GM13977 (cell line): ENCODE measurements at places on chromosomes 6 and 20.

DNA sequence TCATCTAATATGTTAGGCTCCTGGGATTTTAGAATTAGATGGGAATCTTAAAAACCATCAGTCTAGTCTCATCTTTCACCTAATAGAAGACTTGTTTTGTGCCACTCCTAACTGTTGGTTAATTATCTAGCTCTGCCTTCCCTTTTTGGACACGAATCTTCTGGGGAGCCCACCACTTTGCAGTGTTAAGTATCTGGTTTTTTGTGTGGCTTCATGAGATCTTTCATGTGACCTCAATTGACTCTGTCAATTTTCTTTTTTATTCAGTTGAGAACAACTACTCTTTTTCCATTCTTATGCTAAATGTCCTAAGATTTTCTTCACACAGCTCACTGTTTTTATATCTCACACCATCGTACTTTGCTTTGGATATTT, 16.9 kb downstream of the TBPL1 start:
- DNase-seq = no peak

DNA sequence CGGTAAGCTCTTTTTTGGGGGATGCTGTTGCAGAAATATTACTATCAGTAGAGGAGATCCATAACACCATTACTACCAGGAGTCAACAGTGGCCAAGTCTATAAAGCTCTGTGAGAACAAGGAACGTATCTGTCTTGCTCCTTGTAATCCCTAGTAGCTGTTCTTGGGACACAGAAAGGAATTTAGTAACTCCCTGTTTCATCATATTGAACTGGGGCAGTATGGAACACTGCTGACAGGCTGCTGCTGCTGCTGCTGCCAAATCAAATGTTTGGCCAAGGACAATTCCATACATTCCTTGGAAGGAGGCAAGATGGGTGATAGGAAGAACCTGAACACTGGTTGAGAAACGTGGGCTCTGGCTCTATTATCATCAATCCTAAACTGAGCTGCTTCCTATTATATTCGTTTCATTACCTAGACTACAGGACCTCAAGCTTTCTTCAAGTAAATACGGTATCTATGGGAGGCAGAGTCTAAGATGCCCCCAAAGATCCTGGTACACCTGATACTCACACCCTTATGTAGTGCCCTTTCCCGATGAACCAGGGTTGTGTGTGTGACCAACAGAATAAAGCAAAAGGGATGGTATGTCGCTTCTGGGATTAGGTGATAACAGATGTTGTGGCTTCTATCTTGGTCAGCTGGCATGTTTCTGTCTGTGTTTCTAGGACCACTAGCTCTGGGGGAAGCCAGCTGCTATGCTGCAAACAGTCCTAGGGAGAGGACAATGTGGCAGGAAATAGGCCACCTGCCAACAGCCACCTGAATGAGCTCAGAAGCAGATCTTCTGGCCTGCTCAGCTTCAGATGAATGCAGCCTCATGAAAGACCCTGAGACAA, 39.5 kb downstream of the ELOVL5 start:
- peak; percentile 38 for DNase-seq

DNA sequence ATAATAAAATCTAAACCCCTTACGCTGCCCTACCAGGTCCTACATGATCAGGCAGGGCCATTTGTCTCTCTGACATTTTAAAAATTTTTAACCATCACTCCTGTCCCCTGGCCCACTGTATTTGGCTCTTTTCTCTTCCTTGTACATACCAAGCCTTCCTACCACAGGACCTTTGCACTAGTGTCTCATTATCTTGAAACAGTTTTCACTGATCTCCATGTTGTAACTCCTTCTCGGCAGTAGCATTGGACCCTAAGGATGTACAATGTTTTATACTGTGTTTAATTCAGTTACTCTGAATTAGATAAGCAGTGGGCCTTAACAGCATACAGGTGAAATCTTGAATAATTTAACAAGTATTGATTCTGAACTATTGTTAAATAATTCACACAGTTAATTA, 330.7 kb downstream of the UTRN start:
- no peak for DNase-seq

DNA sequence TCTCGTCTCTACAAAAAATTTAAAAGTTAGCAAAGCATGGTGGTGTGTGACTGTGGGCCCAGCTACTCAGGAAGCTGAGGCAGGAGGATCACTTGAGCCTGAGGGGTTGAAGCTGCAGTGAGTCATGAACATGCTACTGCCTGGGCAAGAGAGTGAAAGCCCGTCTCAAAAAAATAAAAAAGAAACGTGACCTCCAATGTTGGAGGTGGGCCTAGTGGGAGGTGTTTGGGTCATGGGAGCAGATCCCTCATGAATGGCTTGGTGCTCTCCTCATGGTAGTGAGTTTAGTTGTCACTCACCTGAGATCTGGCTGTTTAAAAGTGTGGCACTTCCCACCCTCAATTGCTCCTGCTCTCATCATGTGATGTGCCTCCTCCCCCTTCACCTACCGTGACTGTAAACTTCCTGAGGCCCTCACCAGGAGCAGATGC, 24.3 kb downstream of the RBL1 start:
- no peak for DNase-seq

- DNase-seq = peak; percentile 40
These were observed 20.2 kb upstream of the GJE1 start for GRCh38 chr6:142112451-142113061.

GRCh38 chr6:136549300-136550044, 750 bp downstream of the MAP7 start:
- no peak for DNase-seq

- peak; percentile 60 for DNase-seq
These were observed 18.8 kb downstream of the ZKSCAN3 start for GRCh38 chr6:28368522-28368921.

GRCh38 chr20:49338061-49338460, 60.2 kb upstream of the ZNFX1 start:
- DNase-seq = no peak

DNA sequence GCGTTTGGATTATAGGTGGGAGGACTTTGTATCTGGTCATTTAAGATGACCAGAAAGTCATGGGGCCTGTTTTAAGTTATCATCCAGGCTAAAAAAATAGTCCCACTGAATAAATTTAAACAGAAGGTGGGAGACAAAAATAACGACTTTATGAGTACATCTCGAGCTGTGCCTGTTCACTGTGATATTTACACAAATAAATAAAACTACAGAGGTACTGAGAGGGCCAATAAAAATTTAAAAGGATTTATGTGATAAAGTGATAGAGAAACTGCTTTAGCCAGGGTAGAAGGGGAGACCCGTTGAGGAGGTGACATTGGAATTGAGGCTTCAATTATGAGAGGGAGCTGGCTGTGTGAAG, 53.4 kb upstream of the PMEPA1 start:
- DNase-seq = no peak

- no peak for DNase-seq
These were observed 34.4 kb downstream of the EFHC1 start for GRCh38 chr6:52454556-52454955.
